ENCODE measurements at places on chromosomes 1 and 21.

GRCh38 chr1:205301205-205301821 lies 20.2 kb downstream of the NUAK2 start:
- DNase-seq: no peak

- DNase-seq: no peak
These were observed 62.8 kb downstream of the DMRTB1 start for GRCh38 chr1:53521924-53522552.

DNA sequence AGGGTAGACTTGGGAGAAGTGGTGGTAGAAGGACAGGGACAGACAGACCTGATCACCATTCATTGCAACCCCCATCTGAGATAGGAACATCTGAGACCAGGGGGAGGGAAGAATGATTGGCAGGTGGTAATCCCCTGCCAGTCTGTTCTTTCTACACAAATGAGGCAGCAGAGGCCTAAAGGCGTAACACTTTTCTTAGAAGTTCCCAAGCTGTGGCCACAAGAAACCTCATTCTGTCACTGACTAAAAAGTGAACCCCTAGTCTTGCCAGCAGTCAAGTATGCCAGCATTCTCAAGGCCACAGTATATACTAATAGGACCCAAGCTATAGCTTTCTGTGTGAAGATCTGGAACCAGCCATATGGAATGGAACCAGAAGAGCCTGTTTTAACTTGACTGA lies 638.0 kb downstream of the KCNT2 start:
- no peak for DNase-seq

DNA sequence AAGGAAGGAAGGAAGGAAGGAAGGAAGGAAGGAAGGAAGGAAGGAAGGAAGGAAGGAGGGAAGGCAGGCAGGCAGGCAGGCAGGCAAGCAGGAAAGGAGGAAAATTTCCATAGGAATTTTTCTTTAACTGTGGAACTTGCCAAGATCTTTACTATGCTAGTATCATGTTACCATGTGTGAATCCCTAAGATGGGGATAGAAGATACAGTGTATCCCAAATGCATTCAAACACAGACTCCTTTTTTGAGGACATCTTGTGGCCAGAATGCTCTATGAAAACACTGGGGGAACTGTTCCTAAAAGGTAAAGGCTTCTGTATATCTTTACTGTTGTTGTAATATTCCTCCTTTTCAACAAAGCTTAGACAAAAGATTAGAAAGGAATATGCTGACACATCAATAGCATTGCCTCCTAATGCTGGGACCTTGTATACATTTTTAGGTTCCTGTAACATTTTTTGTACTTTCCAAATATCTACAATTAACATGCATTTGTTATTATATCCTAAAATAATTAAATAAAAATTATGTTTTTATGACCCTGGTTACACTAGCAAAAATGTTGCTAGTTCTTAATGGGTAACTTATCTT lies 20.6 kb downstream of the CCDC190 start:
- DNase-seq: no peak

DNA sequence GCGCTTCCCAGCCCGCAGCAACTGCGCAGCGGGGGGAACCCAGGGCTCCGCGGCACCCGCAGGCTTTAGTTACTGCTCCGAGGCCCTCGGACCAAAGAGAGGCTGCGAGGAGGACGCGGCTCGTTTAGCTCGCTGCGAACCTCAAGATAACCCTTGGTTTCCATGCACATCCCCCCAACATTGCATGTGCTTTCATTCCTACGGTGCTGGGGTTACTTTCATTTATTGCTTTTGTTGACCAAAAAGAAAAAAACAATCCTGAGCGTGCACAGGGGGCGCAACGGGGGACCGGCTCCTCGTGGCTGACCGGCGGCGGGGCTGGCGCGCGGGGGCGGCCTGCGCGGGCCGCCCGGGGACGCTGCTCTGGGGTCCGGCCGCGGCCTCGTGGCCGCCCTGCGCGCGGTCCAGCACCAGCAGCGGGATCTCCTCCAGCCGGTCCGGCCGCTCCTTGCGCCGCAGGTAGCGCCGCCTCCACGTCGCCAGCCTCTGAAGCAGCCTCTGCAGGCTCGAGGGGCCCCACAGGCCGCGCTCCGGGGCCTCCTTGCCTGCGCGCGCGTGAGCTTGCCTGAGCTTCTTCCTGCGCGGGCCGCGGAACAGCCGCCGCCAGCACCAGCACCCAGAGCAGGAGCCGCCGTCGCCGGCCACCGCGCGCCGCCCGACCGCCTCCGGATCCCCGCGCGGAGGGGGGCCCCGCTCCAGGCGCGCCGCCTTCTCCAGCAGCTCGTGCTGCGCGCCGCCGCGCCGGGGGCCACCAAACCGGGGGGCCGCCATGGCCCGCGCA lies 77.4 kb downstream of the DESI2 start:
- DNase-seq: no peak

GRCh38 chr1:55623311-55623710 lies 408.1 kb upstream of the USP24 start:
- peak; percentile 93 for DNase-seq

- no peak for DNase-seq
These were observed 43.4 kb downstream of the NCMAP start for GRCh38 chr1:24599265-24599664.

- DNase-seq: no peak
These were observed 20.1 kb downstream of the SIM2 start for GRCh38 chr21:36718951-36719501.

GRCh38 chr1:36125129-36125991 lies at the start of gene COL8A2:
Gene COL8A2 (minus strand): TSS chr1:36125222. CDS start chr1:36100242, 24,980 bp downstream.
- DNase-seq: no peak

DNA sequence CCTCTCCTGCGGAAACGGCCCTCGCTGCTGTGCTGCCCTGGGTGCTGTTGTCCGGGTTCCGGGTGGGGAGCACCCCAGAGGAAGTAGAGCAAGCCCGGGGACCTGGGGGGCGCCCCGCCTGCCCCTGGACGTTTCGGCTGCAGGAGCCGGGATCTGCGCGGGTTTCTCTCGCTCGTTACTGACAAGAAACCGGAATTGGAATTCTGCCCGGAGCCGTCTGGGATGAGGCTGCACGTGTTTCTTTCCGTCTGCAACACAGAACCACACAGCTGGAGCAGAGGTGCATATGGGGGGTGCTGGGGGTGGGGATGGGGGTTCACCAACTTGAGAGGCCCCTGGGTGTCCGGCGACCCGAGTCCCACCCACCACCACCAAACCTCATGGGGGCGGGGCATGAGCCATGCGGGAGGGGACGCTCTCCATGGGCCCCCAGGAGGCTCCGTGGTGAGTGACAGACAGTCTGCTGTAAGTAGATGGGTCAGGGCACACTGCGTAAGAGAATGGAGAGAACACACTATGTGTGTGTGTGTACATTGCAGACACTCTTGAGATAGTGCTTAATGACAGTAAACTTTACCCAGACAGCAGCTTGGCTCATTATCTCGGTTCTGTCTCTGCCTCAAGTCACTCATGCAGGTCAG lies 261.4 kb upstream of the C1orf174 start:
- no peak for DNase-seq

GRCh38 chr1:167808690-167809089 lies 86.9 kb downstream of the MPZL1 start:
- DNase-seq: no peak

GRCh38 chr1:183792300-183792699 lies 12.6 kb upstream of the RGL1 start:
- no peak for DNase-seq

GRCh38 chr1:94336991-94337390 lies 81.2 kb upstream of the ABCD3 start:
- DNase-seq: no peak

- no peak for DNase-seq
These were observed 18.2 kb upstream of the FCGR2A start for GRCh38 chr1:161486806-161487741.

DNA sequence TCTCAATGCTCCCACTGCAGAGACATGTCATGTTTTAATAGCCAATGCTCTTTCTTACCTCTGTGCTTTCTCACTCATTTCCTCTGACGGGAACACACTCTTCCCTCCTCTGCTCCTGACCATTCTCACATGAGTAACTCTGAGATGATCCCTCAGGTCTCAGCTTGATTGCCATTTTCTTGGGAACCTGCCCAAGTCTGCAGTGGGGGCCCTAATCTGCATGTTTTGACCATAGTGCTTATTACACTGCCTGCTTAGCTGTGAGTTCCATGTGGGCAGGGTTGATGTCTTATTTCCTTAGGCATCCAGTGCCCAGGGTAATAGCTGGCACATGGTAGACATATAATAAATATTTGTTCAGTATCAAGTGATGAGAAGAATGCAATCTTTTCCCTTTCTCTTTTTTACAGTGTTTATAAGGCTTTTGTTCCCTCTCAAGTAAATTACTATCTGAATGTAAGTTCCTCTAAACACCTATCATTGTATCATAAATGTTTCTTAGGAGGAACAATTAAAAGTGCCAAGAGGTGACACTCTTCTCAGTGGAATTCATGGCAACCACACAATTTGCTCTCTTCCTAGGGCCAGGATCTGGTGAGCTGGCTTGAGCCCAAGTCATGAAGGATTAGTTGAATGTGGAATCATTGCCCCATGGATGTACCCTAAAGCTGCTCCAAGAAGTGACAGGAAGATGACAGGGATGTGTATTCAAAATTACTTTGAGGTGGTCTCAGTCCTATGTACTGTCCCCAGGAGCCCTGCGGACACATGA lies 485.4 kb upstream of the USP24 start:
- DNase-seq: no peak

Measured in vagina (tissue), 2 donors.